ENCODE measurements at places on chromosomes 13 and 19.

- DNase-seq: no peak
Observed at GRCh38 chr13:45082964-45083363, 37.3 kb upstream of the GTF2F2 start.

GRCh38 chr13:112464720-112465119 lies 88.6 kb downstream of the SPACA7 start:
- DNase-seq: no peak

- no peak for DNase-seq
Observed at GRCh38 chr19:44624840-44625354, 11.5 kb downstream of the IGSF23 start.

DNA sequence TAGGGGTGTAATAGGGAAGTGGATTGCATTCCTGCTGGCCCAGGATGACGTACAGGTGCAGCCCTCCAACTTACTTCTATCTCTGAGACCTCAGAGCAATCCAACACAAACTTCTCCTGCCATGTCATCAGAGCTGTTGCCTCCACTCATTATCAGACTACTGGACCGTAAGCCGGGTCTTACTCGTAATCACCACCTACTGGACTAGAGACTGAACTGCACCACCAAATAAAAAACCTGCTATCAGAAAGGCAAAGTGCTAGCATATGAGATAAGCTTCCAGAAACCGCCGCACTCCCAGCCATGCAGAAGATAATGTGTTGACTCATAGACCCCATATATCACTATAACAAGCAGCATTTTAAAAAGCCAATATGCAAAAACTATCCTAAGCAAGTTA lies 102.0 kb downstream of the SLITRK1 start:
- no peak for DNase-seq

DNA sequence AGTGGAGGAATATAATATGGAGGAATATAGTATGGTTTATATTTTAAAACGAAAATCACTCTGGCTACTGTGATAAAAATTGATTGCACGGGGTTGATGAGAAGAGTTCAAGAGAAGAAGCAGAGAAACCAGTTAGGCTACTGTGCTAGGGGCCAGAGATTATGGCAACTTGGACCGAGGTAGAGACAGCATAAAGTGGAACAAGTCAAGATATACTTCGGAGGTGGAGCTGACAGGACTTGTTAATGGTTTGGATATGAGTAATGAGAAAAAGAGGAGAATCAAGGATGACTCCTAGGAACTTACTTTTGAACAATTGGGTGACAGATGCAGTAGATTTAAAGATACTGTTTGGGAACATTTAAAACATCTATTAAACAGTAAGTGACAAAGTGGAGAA lies 6.6 kb upstream of the WDFY2 start:
- DNase-seq: no peak

DNA sequence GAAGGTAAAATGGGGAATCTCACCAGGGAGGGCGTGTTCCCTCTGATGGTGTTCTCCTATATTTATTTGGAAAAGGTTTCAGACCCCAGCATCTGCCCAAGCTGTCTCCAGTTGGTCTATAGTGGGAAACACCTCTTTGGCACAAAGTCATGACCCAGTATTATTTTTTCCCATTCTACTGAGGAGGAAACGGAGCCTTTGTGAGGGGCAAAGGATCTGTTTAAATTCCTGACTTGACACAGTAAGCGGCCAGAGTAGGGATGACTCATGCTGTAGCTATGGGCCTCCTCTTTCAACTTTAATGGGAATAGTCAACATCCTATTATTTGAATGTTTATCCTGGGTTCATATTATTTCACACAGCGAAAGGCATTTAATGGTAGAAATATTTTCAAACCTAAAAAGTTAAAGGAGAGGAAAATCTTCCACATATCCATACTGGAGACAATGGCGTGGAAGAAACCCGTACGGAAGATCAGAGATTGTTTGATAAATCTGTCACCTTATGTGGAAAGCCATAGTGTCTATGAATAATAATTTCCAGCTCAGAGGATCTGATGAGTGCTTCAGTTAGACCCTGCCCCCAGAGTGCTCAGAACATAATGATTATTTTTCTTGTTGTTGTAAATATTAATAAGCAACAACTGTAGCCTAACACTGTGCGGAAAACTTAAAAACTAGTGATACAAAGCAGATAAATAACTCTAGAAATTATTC lies 126.0 kb downstream of the FOXO1 start:
- DNase-seq: no peak

GRCh38 chr13:46008631-46009030 lies 43.9 kb downstream of the ZC3H13 start:
- no peak for DNase-seq

DNA sequence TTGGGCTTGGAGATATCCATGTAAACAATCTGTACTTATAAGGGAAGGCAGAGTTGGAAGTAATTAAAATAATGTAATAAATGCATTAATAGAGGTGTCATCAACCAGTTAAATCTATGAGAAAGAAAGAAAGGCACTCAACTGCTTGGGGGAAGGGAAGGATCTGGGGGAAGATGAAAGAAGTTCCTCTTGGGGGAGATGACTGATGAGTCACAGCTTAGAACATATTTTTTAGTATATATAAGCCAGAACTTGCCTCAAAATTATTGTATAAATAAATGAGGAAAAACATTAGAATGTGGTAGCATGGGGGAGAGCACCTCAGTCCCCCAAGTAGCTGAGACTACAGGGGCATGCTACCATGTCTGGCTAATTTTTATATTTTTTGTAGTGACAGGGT lies 205.8 kb downstream of the GGACT start:
- no peak for DNase-seq

- DNase-seq: no peak
Observed at GRCh38 chr19:49570997-49571676, 9.2 kb downstream of the NOSIP start.

DNA sequence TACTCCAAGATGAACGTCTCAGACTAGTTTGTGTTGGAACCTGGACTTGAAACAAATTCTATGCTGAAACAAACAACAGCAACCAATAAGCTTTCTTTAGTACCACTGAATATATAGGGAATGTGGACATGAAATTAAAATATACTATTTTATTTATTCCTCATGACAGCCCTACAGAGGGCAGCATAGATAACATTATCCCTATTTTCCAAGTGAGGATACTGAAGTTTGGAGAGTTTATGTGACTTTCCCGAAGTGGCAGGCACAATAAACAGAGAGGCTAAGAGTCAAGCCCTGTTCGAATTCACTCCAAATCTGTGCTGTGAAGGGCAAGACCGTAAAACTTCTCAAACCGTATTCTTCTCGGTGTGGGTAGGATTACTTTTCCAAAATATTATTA lies 509.9 kb upstream of the GPC6 start:
- no peak for DNase-seq

GRCh38 chr13:112572366-112572765 lies 15.6 kb downstream of the TUBGCP3 start:
- no peak for DNase-seq

DNA sequence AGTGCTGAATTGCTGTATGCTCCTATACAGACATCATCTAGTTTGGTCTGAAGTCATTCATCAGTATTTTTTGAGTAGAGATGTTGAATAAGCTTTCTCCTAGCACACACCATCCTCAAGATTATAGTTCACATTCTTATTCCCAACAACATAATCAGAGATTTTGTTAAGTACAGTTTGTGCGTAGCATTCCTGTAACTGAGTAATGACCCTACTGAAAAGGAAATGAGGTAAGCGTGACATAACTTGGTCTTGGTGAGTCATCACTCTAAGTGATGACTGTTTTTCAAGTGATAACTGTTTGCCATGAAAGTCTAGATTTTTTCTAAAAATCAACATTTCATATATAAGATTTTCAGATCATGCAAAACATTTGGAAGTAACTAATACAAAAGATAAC lies 18.5 kb upstream of the FAM216B start:
- DNase-seq: no peak

- DNase-seq: peak; percentile 97
Observed at GRCh38 chr19:58554494-58555368, at the start of gene CHMP2A. TSS of gene CHMP2A (minus strand) at chr19:58555105. CDS start at chr19:58554212, 893 bp downstream.

GRCh38 chr13:42272115-42272803 lies at the start of gene AKAP11:
TSS of gene AKAP11 (plus strand) at chr13:42272152. CDS start at chr13:42286349, 14,197 bp downstream.
- peak; percentile 13 for DNase-seq

- peak; percentile 41 for DNase-seq
Observed at GRCh38 chr13:41222259-41222852, 28.0 kb upstream of the KBTBD7 start.

DNA sequence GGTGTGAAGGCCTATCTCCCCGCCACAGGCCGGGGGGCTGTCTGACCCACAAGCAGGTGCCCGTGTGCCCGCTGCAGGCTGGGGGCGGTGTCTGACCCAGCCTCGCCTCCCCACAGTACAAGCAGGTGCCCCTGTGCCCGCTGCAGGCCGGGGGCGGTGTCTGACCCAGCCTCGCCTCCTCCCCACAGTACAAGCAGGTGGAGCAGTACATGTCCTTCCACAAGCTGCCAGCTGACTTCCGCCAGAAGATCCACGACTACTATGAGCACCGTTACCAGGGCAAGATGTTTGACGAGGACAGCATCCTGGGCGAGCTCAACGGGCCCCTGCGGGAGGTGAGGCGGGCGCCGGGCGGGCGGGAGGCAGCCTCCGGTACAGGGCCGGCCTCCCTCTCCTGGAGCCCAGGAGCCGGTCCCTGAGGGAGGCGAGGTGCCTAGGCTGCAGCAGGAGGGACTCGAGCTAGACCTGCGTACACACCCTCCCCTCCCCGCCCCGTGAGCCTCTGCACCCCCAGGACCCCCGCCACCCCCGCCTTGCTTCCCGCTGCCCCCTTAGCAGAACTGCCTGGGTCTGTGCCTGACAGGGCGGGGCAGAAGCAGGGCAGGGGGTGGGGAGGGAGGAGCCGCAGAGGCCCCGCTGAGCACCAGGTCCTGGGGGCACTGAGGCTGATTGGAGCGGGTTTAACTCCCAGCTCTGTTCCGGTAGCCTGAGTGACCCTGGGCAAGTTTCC lies 20.6 kb downstream of the HCN2 start:
- DNase-seq: no peak

GRCh38 chr19:35856546-35857149 lies at the start of gene KIRREL2:
TSS of gene KIRREL2 (plus strand) at chr19:35856911. CDS start at chr19:35857120, 209 bp downstream.
- DNase-seq: no peak

DNA sequence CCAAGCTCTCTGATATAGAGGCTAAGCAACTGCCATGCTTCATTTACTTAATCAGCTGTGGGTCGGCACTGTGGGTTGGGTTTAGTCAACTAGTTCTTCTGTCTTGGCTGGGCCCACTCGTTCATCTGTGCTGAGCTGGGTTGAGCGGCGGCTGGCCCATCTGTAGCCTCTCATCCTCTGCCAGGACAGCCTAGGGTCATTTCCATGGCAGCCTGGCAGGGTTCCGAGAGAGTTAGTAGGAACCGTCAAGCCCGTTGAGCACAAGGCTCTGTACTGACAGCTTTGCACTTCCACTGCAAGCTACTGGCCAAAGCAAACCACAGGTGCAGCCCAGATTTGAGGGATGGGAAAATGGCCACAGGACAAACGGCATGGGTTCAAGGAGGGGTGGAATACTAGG lies 6.6 kb upstream of the ZNF835 start:
- DNase-seq: no peak
